Pancreas (tissue), 10 donors: ENCODE measurements at places on chromosomes 6 and 20. TPM values are rescaled to one million over a fixed set of nuclear protein-coding genes. Genes with fewer than 3 reads are reported as not detected.

The FAM217A gene
- total RNA-seq: not detected

The ETV7 gene
- 4.6 TPM for total RNA-seq

GRCh38 chr6:141729146-141729545, 403.6 kb upstream of the GJE1 start:
- no peaks in the 10 kb centered on the region for H3K4me1 ChIP-seq
- no peaks in the 10 kb centered on the region for H3K27me3 ChIP-seq
- H3K36me3 ChIP-seq: no peaks in the 10 kb centered on the region
- no peak for DNase-seq

The PTCHD4 gene
- total RNA-seq: 0.23 TPM

The MICB gene
- 1.4 TPM for total RNA-seq

GRCh38 chr6:147103694-147104093, 100.5 kb upstream of the STXBP5 start:
- no peak for DNase-seq
- no peak overlapping the region for H3K4me3 ChIP-seq
- no peak overlapping the region for H3K27ac ChIP-seq
- no peaks in the 10 kb centered on the region for H3K27me3 ChIP-seq
- H3K36me3 ChIP-seq: no peaks in the 10 kb centered on the region

DNA sequence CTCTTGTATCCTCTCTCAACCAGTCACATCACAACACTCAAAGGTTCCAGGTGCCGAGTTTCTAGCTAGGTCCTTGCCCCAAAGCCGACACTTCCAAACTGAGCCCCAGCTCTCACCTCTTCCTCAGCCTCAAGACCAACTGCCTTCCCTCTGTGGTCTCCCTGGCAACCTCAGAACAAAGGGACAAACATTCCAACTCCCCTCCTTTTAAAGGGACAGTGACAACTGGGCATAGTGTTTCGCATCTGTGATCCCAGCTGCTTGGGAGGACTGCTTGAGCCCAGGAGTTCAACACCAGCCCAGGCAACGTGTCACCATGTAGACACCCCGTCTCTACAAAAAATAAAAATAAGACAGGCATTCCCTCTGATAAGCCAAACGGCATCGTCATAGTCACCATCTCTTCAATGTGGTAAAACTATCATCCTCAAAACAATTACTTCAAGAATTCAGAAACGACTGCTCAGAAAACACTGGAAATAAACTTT, 11.3 kb downstream of the DIDO1 start:
- H3K27me3 ChIP-seq: no peaks in the 10 kb centered on the region
- no peak for DNase-seq
- H3K4me1 ChIP-seq: no peaks in the 10 kb centered on the region
- no peak overlapping the region for H3K4me3 ChIP-seq

The ANKEF1 gene
- total RNA-seq: 6.9 TPM

- peaks cover 4% of the 10 kb centered on the region for H3K4me1 ChIP-seq
- no peaks in the 10 kb centered on the region for H3K27me3 ChIP-seq
- no peak overlapping the region for H3K4me3 ChIP-seq
- no peaks in the 10 kb centered on the region for H3K36me3 ChIP-seq
- peak overlapping the region; percentile 64 for H3K27ac ChIP-seq
Observed at GRCh38 chr20:63538204-63539091, 1.3 kb upstream of the PTK6 start.

The AVP gene
- total RNA-seq: not detected

The TP53TG5 gene
- total RNA-seq: 0.44 TPM

- no peak for DNase-seq
- H3K4me3 ChIP-seq: no peak overlapping the region
- H3K36me3 ChIP-seq: no peaks in the 10 kb centered on the region
- no peak overlapping the region for H3K27ac ChIP-seq
- H3K27me3 ChIP-seq: no peaks in the 10 kb centered on the region
Observed at GRCh38 chr20:37602634-37603033, 75.0 kb upstream of the BLCAP start.

The SLC25A27 gene
- 7.8 TPM for total RNA-seq

- no peaks in the 10 kb centered on the region for H3K36me3 ChIP-seq
- DNase-seq: no peak
- H3K27ac ChIP-seq: no peak overlapping the region
- H3K27me3 ChIP-seq: no peaks in the 10 kb centered on the region
- H3K4me1 ChIP-seq: no peaks in the 10 kb centered on the region
- H3K4me3 ChIP-seq: no peak overlapping the region
Observed at GRCh38 chr6:168545428-168545827, 104.4 kb downstream of the SMOC2 start.

GRCh38 chr6:144660561-144661115, 375.5 kb downstream of the UTRN start:
- peaks cover 22% of the 10 kb centered on the region for H3K4me1 ChIP-seq
- H3K27ac ChIP-seq: no peak overlapping the region
- no peak for DNase-seq
- no peaks in the 10 kb centered on the region for H3K36me3 ChIP-seq
- H3K4me3 ChIP-seq: no peak overlapping the region

The TRIM15 gene
- 0.35 TPM for total RNA-seq

- H3K27me3 ChIP-seq: no peaks in the 10 kb centered on the region
- no peak for DNase-seq
- peak overlapping the region; percentile 63 for H3K27ac ChIP-seq
Observed at GRCh38 chr6:51678905-51679620, 408.4 kb downstream of the PKHD1 start.

DNA sequence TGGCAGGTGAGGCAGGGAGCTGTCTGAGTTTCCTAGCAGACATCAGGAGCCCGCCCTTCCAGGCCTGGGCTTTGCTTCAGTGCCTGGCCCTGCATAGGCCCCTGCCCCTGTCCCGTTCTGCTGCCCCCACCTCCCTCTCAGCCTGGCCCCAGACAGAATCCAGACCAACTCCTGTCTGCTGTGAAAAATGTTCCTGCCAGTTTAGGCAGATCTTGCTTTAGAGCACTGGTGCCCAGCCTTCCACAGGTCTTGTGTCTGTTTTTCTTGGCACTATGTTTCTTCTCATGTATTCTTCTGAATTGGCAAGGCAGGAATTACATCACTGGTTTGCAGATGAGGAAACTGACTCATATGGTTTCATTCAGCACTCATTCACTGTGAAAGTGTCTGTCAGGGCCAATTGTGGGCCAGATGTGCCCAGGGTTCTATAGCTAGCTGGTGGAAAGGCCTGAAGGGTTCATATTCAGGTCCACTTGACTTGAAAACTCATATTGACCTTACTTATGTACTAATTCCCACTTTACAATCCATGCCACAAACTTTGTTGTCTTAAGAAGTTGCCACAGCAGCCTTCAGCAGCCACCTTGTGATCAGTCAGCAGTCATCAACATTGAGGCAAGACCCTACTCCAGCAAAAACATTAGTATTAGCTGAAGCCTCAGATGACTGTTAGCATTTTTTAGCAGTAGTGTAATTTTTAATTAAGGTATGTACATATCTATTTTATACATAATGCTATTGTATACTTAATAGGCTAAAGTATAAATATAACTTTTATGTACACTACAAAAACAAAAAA, 40.5 kb downstream of the HLA-F start:
- no peak overlapping the region for H3K27ac ChIP-seq
- H3K27me3 ChIP-seq: no peaks in the 10 kb centered on the region
- no peak overlapping the region for H3K4me3 ChIP-seq
- H3K4me1 ChIP-seq: no peaks in the 10 kb centered on the region
- H3K36me3 ChIP-seq: no peaks in the 10 kb centered on the region

DNA sequence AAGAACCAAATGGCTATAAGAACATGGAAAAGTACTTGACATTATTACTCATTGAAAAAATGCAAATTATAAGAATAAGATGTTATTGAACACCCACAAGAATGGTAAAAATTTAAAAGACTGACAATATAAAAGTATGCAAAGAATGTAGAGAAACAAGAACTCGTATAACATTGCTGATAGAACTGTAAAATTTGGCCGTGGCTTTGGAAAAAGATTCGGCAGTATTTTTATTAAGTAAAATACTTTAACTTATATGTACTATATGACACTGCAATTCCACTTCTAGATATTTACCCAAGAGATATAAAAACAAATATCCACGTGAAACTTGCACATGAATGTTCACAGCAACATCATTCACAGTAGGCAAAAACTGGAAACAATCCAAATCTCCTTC, 239.2 kb downstream of the TPBG start:
- H3K27ac ChIP-seq: no peak overlapping the region
- no peaks in the 10 kb centered on the region for H3K4me1 ChIP-seq
- no peaks in the 10 kb centered on the region for H3K27me3 ChIP-seq
- no peak overlapping the region for H3K4me3 ChIP-seq
- no peak for DNase-seq

The TRIM38 gene
- 2.1 TPM for total RNA-seq

- H3K4me1 ChIP-seq: no peaks in the 10 kb centered on the region
- H3K27ac ChIP-seq: no peak overlapping the region
- no peak for DNase-seq
- H3K27me3 ChIP-seq: no peaks in the 10 kb centered on the region
- no peak overlapping the region for H3K4me3 ChIP-seq
- no peaks in the 10 kb centered on the region for H3K36me3 ChIP-seq
Observed at GRCh38 chr6:63149730-63150129, 61.5 kb upstream of the FKBP1C start.

GRCh38 chr6:165922309-165922794, 245.3 kb downstream of the TBXT start:
- DNase-seq: no peak
- no peaks in the 10 kb centered on the region for H3K4me1 ChIP-seq
- H3K27me3 ChIP-seq: no peaks in the 10 kb centered on the region
- no peak overlapping the region for H3K4me3 ChIP-seq
- H3K27ac ChIP-seq: no peak overlapping the region

- no peak for DNase-seq
- no peak overlapping the region for H3K27ac ChIP-seq
- no peak overlapping the region for H3K4me3 ChIP-seq
- no peaks in the 10 kb centered on the region for H3K36me3 ChIP-seq
- no peaks in the 10 kb centered on the region for H3K27me3 ChIP-seq
Observed at GRCh38 chr6:21325201-21325856, 268.2 kb upstream of the SOX4 start.

GRCh38 chr6:39821742-39822532, 29.8 kb downstream of the DAAM2 start:
- no peak overlapping the region for H3K27ac ChIP-seq
- no peak for DNase-seq
- no peaks in the 10 kb centered on the region for H3K27me3 ChIP-seq
- no peaks in the 10 kb centered on the region for H3K36me3 ChIP-seq

- no peak overlapping the region for H3K4me3 ChIP-seq
- peaks cover 12% of the 10 kb centered on the region for H3K36me3 ChIP-seq
- peak; percentile 44 for DNase-seq
- H3K27me3 ChIP-seq: no peaks in the 10 kb centered on the region
- peak overlapping the region; percentile 58 for H3K27ac ChIP-seq
- peaks cover 52% of the 10 kb centered on the region for H3K4me1 ChIP-seq
Observed at GRCh38 chr20:17610566-17611289, 40.9 kb downstream of the DSTN start.

The MUC21 gene
- not detected for total RNA-seq

The PSORS1C2 gene
- total RNA-seq: not detected

DNA sequence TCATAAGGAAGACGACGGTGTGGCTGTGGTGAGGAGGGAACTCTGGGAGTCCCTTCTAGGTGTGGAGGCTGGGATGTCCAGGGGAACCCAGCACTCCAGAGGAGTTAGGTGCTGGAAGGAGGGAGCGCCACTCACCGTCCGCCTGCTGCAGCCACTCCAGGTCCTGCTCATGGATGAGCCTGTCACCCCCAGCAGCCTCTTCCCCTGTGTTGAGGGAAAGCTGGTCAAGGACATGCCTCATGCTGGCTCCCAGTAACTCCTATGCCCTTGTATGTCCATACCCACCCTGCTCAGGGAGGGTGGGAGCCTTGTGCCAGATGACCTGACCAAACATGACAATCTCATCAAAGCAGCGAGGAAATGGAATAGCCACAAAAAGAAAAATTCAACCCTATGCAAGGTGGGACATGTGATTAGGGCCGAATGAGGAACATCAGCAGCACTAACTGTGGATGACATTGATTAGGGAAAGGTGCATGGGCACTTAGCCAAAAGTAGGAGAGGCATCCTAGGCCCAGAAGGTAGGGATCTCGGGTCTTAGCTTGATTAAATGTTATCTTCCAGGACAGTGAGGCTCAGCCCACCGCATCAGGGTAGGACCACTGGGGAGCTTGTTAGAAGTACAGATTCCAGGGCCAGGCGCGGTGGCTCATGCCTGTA, 3.0 kb downstream of the DNPH1 start:
- no peak overlapping the region for H3K27ac ChIP-seq
- peaks cover 4% of the 10 kb centered on the region for H3K4me1 ChIP-seq
- no peak for DNase-seq
- H3K27me3 ChIP-seq: no peaks in the 10 kb centered on the region
- H3K36me3 ChIP-seq: no peaks in the 10 kb centered on the region

- DNase-seq: no peak
- no peaks in the 10 kb centered on the region for H3K36me3 ChIP-seq
- no peak overlapping the region for H3K4me3 ChIP-seq
- H3K4me1 ChIP-seq: no peaks in the 10 kb centered on the region
- H3K27me3 ChIP-seq: no peaks in the 10 kb centered on the region
Observed at GRCh38 chr6:91976797-91977196, 1389.9 kb upstream of the MAP3K7 start.

GRCh38 chr6:159943101-159943632, 25.7 kb upstream of the IGF2R start:
- DNase-seq: no peak
- H3K27me3 ChIP-seq: no peaks in the 10 kb centered on the region
- H3K4me3 ChIP-seq: no peak overlapping the region
- peaks cover 11% of the 10 kb centered on the region for H3K4me1 ChIP-seq

GRCh38 chr20:34458631-34459030, 57.6 kb upstream of the DYNLRB1 start:
- no peak for DNase-seq
- H3K4me1 ChIP-seq: no peaks in the 10 kb centered on the region
- H3K4me3 ChIP-seq: no peak overlapping the region

- no peak overlapping the region for H3K4me3 ChIP-seq
- H3K4me1 ChIP-seq: peaks cover 3% of the 10 kb centered on the region
- no peak for DNase-seq
- no peaks in the 10 kb centered on the region for H3K27me3 ChIP-seq
- H3K36me3 ChIP-seq: peaks cover 3% of the 10 kb centered on the region
- no peak overlapping the region for H3K27ac ChIP-seq
Observed at GRCh38 chr6:163563318-163563717, 148.8 kb downstream of the QKI start.
